T-helper 2 cell treated with Interferon-gamma antibody and Interleukin-4, amounts not matched to agents 5 μg/mL and 100 μg/mL, for 36 hours (primary cell): ENCODE measurements at places on chromosomes 3 and 15.

- no peak for DNase-seq
Measured at GRCh38 chr15:70362886-70363285, 265.2 kb upstream of the TLE3 start.

GRCh38 chr3:77147836-77148578 lies 108.1 kb downstream of the ROBO2 start:
- DNase-seq: no peak

- DNase-seq: no peak
Measured at GRCh38 chr3:50370594-50370993, 11.3 kb upstream of the TMEM115 start.

- DNase-seq: no peak
Measured at GRCh38 chr15:27665002-27665401, 434.1 kb downstream of the OCA2 start.

DNA sequence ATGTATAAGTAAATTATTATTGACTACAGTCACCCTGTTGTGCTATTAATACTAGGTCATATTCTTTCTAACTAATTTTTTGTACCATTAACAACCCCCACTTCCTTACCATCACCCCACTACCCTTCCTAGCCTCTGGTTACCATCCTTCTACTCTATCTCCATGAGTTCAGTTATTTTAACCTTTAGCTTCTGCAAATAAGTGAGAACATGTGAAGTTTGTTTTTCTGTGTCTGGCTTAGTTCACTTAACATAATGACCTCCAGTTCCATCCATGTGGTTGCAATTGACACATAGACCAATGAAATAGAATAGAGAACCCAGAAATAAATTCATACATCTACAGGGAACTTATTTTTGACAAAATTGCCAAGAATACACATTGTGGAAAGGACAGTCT lies 55.4 kb upstream of the CHRNB4 start:
- DNase-seq: no peak

- DNase-seq: no peak
Measured at GRCh38 chr15:96011136-96011535, 319.4 kb upstream of the NR2F2 start.

GRCh38 chr15:68818769-68819494 lies 1.8 kb downstream of the ANP32A start:
- peak; percentile 41 for DNase-seq

DNA sequence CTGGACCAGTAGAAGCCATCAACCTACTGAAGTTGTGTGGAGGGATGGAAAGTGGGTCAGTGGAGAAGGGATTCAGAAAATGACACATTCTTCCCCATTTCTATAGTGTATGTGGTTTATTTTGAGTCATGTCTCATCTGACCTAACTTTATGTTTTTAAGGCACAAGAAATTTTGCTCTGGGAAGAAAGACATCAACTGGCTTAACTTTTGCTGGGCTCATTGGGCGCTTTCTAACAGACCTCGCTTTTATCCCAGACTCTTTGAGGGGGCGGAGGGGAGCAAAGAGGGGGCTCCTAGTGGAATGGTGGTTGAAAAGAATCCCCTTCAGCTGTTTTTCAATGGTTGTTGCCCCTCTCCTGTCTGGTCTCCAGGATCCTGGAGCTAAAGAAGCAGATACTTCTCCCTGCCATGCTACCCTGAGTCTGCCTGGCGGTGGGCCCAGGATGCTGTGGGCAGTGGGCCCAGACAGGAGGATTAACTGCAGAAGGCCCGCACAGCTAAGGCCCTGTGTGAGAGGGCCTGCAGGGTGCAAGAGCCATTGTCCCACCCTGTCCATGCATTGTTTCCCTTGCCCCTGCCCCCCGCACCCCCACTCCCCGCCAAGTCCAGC lies 14.5 kb downstream of the CSRNP1 start:
- no peak for DNase-seq

GRCh38 chr3:112115806-112116383 lies 17.2 kb downstream of the GCSAM start:
- DNase-seq: no peak

DNA sequence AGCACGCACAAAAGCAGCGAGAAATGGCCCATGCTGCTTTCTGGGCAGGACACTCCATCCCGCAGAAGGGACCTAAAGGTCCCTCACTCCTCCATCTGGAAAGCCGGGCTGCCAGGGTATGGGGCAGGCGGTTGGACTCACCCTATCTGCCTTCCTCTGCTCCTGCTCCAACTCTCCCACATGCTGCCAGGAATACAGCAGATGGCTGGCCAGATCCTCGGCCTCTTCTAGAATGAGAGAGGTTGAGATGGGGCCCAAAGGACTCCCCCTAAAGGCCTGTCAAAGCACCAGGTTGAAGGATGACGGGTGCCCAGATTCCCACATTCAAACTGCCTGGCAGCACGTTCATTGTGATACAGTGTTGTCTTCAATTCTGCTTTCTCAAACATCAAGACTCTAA lies 85.1 kb upstream of the C2CD4B start:
- no peak for DNase-seq

- peak; percentile 77 for DNase-seq
Measured at GRCh38 chr3:71130471-71131374, 452.8 kb downstream of the FOXP1 start.

GRCh38 chr3:161148832-161149475 lies 43.8 kb upstream of the B3GALNT1 start:
- DNase-seq: no peak

DNA sequence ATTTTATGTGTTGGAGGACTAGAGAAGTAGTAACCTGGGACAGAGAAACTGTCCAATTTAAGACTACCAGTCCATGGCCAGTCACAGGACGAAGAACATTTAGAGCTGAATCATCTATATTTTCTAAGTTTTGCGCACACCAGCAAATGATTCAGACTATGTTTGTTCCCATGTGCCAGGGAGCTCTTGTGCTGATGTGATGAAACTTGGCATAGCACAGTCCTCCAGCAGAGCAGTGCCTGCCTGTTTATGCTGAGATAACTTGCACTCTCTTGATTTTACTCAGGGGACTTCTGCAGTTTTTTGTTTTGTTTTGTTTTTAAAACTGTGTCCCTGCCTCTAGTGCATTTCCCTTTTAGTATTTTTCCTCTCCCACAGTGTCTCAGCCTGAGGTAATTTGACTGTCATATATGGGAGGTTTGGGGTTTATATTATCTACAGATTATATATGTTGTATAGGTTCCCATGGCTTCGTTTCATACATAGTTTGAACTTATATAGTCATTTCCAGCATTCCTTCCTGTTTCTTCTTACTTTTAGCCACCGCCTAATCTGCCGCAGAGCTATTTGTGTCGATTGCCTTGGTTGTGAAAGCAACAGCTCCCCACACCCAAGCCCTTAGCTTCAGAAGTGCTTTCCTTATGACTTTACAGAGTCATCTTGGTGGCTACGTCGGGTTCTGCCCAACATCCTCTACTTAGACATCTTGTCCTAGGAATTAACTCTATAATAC lies 45.5 kb downstream of the PPM1L start:
- DNase-seq: peak; percentile 71

DNA sequence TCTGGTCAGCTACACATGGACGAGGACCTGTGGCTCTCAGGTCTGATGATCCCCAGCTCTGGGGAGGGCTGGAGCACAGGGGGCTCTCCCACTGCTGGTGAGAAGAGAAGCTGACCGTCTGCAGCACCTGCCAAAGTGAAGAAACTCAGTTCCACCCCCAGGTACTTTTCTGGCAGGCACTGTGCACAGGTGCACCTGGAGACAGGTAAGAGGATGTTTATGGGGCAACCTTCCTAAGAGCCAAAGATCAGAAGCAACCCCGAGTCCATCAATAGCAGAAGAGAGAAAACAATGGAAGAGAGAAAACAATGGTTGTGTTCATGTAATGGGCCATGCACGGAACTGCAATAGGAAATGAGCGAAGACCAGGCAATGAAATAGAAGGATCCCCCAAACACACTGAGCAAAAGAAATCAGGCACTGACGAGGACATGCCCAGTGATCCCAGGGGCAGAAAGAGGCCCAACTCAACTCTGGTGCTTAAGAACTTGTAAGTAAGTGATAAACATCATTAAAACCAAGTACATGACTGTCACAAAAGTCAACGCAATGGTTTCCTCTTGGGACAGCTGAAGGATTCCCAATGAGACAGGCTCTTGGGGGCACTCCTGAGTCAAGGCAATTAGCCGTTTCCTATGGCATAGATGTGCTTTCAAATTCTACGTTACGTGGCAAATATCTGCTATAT lies 95.0 kb upstream of the ALDH1A3 start:
- no peak for DNase-seq

GRCh38 chr15:54803987-54804386 lies 392.8 kb downstream of the RSL24D1 start:
- DNase-seq: no peak

- DNase-seq: no peak
Measured at GRCh38 chr3:113590983-113591382, 58.6 kb downstream of the SIDT1 start.

- DNase-seq: no peak
Measured at GRCh38 chr15:47326410-47327333, 390.6 kb upstream of the SEMA6D start.

- DNase-seq: peak; percentile 59
Measured at GRCh38 chr3:16600780-16601536, 4.3 kb downstream of the DAZL start.

GRCh38 chr15:70907784-70908471 lies 15.3 kb downstream of the LRRC49 start:
- no peak for DNase-seq

DNA sequence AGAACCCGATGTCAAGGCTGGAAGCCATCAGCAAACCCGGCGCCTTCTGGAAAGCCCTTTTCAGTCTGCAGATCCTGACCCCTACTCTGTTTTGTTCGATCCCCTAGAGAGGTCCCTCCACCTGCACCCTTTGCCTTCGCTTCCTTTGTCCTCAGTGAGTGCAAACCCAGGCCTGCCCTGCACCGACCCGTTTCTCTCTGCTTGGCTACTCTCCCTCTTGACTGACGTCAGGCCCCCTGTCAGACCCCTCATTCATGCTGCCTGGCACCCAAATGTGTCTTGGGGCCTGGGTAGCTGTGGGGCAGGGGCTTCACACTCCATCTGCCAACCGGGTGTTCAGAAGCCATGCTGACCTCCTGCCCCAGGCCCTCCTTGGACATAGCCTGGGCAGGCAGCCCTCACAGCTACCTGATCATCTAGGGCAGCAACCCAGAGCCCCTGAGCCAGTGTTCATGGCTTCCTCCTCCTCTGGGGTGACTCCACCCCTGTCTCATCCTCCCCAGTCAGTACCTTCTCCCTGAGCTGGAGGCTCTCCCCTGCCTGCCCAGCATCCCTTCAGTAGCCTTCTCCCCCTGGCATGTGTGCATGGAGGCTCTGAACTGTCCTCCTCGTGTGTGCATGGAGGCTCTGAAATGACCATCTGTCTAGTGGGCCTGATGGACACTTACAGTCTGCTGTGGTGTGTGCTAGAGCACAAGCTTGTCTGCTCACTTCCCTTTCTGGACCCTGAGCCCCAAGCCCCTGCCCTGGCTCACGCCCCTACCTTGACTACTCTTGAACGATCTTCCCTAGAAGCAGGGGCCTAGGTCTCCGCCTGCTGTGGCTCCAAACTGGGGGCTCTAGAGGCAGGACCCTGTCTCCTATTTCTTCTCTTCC lies 69.4 kb downstream of the EXOG start:
- DNase-seq: no peak

- no peak for DNase-seq
Measured at GRCh38 chr3:150444371-150444770, 36.3 kb downstream of the TSC22D2 start.

DNA sequence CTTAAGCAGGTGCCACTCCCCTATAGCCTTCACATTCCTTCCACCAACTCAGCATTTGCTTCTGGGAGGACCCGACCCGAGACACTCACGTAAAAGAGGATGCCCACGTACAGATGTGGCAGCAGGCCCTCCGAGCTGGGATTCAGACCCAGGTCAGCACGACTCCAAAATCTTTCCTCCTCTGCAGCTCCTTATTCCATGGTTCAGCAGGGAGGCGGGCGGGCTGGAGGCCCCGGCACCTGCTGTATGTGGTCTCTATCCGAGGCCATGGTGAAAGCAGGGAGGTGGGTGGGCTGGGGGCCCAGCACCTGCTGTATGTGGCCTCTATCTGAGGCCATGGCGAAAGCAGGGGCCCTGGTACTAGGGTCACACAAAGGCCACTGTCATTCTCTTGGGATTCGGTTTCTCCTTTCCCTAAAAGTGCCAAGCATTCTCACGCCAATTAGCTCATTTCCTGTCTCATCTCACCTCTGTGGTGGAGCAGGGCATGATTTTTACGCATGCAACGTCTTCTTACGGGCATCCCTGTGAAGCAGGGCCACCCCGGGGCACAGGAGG lies 5.9 kb upstream of the MUC4 start:
- DNase-seq: no peak

DNA sequence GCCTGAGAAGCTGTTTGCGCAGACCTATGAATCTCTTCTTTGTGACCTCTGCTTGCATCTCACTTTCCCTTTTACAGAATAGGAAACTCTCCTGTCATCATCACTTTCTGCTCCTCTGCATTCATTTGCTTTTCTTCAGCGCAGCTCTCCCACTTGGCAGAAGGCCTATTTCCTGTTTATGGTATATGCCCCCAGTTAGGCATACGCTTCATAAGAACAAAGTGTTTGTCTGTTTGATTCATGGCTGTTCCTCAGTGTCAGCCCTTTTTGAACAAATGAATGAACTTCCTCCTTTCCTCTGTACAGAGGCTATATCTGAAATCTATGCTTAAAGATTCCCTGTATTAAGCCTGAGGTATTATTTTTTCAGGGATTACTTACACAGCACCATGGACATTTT lies 1216.9 kb upstream of the GBE1 start:
- no peak for DNase-seq

DNA sequence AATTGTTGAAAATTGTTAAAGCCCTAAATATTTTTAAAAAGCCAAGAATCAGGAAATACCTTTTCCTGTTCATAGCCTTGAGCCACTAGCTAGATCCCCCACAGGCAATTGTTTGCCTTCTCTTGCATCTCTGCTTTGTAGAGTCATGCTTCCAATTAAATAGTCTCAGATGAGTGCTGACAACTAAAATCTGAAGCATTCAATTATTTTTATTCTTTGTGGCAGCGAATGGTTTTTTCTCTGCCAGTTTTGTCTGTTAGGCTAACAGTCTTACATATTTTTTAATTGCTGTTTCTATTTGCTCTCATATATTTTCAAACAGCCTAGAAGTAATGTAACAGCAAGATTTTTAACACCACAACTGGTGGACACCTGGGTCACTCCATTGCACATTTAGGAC lies 277.1 kb upstream of the GBE1 start:
- no peak for DNase-seq

GRCh38 chr3:193754719-193755118 lies 161.7 kb downstream of the OPA1 start:
- DNase-seq: no peak

DNA sequence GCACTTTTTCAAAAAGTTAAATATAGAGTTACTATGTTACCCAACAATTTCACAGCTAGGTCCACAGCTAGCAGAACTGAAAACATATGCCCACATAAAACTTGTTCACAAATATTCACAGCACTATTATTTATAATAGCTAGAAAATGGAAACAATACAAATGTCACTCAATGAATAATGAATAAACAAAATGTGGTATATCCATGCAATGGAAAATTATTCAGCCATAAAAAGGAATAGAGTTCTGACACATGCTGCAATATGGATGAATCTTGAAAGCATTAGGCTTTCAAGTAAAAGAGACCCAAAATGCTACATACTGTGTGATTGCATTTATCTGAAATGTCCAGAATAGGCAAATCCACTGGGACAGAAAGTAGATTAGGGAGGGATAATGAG lies 111.9 kb downstream of the MECOM start:
- DNase-seq: no peak

- DNase-seq: no peak
Measured at GRCh38 chr3:100175637-100176280, 61.5 kb upstream of the FILIP1L start.
